ENCODE measurements at places on chromosomes 11 and 22. TPM values are rescaled to one million over a fixed set of nuclear protein-coding genes. Genes with fewer than 3 reads are reported as not detected.

The TRIM34 gene
- 0.31 TPM for total RNA-seq

The OR6T1 gene
- total RNA-seq, result not detected

The CYP2D6 gene
- total RNA-seq, result 0.18 TPM

The NNMT gene
- total RNA-seq, result 11.7 TPM

The IMMP1L gene
- total RNA-seq, result 62.3 TPM

The ACR gene
- not detected for total RNA-seq

The KIF18A gene
- 22.5 TPM for total RNA-seq

DNA sequence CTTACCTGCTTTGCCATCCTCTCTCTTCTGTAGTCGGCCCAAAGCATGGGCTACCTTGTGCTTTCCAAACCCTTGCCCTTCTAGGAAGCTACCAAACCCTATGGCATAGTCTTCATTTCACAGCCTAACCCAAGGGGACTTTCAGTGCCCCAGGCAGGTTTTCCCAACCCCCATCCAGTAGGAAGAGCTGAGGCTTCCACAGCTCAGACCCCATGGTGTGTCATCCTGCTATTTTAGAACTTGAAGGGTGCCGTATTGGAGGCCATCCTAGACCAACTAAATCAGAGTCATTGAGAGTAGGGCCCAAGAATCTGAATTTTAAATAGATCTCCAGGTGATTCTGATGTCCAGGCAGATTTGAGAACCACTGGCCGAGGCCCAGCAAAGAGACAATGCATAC lies 31.9 kb upstream of the TUB start:
- no peak for DNase-seq

DNA sequence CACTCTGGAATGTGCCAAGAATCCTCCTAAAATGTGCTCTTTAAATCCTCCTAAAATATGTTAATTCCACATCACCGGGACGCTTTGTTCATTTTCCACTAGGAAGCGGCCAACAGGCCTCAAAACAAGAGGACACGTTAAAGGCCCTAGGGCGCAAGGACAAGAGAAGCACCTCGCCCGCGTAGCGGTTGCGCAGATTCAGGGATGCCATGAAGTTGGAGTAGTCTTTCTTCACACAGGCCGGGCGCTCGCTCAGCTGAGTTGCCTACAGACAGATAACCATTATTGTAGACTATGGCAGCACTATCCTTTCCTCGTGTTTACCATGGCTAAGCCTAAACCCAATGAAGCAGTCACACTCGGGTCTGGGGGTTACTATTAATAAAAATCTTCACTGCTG lies 29.5 kb upstream of the SERPIND1 start:
- DNase-seq, result no peak

- DNase-seq, result peak; percentile 51
These were observed 17.9 kb downstream of the KCNE3 start for GRCh38 chr11:74449369-74449931.

DNA sequence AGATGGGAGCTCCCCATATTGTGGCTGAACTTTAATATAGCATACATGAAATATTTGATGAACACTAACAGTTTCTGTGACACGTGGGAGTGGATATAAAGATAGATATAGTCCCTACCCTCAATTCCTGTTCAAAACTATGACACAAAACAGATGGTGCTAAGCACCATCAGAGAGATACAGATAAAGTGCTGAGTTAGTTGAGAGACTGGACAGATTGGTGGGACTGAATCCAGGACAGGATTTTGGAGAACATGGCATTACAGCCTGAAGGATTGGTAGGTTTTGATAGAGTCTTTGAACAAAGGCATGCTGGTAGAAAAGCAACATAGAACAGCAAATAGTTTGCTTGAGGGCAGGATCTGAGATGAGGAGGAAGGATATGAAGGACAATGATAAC lies 215.1 kb upstream of the SORL1-AS1 start:
- no peak for DNase-seq

GRCh38 chr22:48456449-48456848 lies 1371.2 kb downstream of the BRD1 start:
- no peak for DNase-seq

- DNase-seq, result no peak
These were observed 288.0 kb upstream of the PLET1 start for GRCh38 chr11:112548641-112549040.

All from K562 (cell line).